Coronary artery (tissue), 2 donors: ENCODE measurements at places on chromosomes 3 and 15.
A peak's percentile ranks its signal among the peaks of the same experiment; 100 is the strongest.

- DNase-seq, result peak; percentile 8
Measured at GRCh38 chr15:89501646-89502045, 5.3 kb upstream of the RHCG start.

DNA sequence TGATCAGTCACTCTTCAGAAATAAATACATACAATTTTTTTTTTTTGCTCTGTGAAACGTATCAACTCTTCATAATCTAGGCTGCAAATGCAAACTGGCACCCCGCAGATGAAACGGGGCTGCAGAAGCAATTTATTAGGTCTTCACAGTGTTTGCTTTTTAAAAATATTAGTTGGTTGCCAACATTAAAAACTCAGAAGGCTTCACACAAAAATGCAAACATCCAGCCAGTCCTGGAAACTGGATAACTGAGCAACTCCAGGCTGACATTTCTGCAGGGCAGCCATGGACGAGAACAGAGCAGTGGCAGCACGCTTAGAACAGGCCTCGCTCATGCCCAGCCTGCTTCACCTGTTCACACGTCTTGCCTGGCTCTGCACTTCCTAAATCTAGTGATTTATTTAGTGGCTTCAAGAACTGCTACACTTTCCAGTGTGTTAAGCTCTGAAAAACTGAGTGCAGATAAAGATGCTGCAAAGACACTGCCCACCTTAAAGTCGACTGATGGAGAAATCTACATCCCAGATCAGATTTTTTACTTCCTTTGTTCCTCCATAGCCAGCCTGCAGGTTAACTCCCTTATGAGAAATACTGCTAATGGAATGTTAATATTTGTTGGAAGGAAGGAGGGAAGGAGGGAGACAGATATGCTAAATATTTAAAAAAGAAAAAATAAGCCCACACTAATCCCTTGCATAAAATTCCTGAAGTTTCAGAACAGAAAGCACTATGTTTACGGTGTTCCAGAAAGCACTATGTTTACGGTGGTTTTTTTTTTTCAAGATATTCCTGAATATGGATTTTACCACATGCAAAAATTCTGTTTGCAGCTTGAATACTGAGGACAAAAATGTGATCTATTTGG is 53.6 kb downstream of the SETMAR start:
- DNase-seq, result no peak

- no peak for DNase-seq
Measured at GRCh38 chr3:172065527-172065926, 26.1 kb downstream of the FNDC3B start.

DNA sequence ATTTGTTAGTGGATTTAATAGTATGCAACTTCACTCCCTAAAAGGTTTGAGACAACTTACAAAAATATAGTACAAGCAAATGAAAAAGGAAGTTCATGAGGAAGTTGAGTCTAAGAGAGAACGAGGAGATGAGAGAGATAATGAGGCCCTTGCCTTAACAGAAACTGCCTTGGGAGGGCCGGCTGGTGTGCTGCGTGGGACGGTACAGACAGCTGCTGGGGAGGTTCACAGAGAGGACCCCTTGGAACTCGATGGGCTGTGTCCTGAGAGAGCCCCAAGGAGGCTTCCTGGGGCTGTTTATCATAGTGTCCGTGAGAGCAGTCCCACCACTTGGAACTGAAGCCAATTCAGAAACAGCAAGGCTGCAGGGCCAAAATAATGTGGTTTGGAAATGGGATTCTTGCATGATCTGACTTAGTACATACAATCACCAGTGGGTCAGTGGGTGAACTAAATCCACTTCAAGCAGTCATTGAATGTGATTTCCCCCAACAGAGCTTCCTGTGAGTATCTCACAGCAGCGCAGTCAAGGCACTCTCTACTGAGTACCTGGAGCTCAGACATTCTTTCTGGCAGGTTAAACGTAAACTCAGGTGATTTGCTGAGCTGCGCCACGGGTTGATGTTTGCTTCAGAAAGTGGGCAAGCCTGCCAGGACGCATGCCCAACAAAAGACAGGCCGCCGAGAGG is 90.8 kb downstream of the CRTC3 start:
- DNase-seq, result no peak

DNA sequence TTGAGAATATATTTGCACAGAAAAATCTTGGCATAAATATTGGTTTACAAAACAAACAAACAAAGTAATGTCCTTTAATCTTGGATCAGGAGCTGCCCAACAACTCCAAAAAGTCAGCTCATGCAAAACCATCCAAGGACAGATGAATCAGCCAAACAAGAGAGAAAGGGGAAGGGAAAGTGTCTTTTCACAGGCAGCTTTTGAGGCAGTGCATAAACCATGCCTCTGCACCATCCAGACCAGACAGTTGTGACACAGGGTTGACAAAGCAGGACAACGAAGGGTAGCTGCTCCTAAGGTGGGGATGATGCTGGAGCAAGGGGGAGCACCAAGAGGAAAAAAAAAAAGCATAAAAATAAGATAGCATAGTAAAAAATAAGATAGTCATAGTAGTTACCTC is 8.7 kb downstream of the CD86 start:
- no peak for DNase-seq

- no peak for DNase-seq
Measured at GRCh38 chr3:66312039-66312438, 91.2 kb downstream of the SLC25A26 start.

DNA sequence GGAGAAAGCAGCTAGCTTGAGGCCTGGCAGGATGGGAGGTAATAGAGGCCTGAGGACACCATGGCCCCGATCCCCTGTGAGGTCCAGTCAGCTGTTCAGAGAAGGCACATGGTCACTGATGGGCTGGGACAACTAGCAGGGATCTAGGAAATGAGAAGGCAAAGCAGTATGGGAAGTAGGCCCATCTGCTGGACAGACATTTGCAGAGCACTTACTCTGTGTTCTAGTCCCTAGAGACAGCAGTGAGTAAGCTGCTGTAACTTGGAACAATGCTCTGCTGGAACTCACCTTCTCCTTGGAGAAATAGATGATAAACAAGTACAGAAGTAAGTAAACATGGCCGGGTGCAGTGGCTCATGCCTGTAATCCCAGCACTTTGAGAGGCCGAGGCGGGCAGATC is 7.1 kb downstream of the ECE2 start:
- no peak for DNase-seq
